ENCODE measurements at places on chromosomes 1 and 21.

GRCh38 chr1:67336157-67336556 lies 28.5 kb downstream of the IL12RB2 start:
- DNase-seq, result no peak

- DNase-seq, result no peak
These were observed 2.4 kb downstream of the C2CD4D start for GRCh38 chr1:151837197-151837596.

DNA sequence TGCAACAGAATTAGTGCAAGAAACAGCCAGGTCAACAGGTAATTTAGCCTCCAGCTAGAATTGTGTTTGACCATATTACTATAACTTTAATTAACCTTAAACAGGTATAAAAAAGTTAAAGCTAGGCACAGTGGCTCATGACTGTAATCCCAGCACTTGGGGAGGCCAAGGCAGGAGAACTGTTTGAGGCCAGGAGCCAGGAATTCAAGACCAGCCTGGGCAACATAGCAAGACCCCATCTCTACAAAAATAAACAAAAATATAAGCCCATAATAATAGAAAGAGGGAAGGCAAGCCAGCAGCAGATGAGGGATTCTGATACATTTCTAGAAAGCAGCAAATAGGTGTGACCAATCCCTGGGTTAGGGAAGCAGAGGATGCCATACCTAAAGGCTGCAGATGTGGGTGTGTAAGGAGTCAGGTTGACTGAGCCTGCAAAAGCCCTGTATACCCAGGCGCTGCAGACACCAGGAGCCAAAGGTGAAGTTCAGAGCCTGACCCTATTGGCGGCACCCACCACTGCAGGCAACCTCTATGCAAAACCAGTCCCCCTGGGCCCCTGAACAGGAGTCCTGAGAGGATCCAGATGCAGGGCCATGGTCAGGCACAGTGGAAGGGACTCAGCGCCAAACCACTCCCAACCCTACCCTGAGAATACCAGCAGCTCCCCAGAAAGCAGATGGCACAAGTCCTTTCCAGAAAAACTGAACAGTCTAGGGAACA lies 19.3 kb upstream of the LSS start:
- no peak for DNase-seq

GRCh38 chr1:77744576-77744975 lies 15.1 kb downstream of the USP33 start:
- no peak for DNase-seq

DNA sequence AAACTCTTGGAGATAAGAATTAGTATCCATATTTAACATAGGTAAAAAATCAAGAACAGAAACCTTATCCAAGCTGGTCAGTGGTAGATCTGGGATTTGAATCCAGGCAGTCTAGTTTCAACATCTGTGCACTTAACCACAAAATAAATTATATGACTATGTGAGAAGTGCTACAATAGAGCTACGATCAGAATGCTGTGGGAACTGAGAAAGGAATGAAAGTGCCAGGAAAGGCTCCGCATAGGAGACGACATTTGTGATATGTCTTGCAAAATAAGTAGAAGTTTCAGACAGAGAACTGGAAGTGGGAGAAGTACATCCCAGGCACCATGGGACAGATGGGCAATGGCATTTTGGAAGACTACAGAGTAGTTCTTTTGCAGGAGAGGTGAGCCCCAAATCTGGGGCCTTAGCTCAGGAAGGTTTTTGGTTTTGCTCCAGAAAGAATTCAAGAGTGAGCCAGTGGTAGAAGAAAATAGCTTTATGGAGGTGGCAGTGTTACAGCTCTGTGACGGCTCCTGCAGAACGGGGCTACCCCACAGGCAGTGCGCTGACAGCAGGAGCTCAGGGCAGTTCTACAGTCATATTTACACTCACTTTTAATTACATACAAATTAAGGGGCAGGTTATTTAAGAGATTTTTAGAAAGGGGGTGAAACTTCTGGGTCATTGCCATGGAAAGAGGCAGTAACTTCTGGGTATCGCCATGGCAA lies 25.5 kb upstream of the GJA5 start:
- DNase-seq, result no peak

GRCh38 chr1:234125283-234125682 lies 220.8 kb downstream of the SLC35F3 start:
- peak; percentile 36 for DNase-seq

DNA sequence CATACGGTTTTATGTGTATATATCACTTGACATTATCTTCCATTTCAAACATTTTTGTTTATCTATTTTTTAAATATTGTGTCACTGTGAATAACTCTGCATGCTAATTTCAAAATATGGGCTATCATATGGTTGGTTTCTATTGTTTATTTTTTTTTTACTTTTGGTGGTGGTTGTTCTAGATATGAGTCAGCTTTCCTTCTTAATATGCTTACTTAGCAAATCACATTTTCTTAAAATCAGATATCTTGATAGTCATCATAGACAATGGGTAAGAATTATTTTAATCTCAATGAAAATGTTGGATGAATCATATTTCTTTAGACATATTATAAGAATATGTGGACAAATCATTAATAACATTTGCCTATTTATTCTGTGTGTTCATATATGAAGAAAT lies 881.5 kb downstream of the BRINP3 start:
- no peak for DNase-seq

- DNase-seq, result no peak
These were observed 116.2 kb downstream of the RIPK4 start for GRCh38 chr21:41650526-41651145.

DNA sequence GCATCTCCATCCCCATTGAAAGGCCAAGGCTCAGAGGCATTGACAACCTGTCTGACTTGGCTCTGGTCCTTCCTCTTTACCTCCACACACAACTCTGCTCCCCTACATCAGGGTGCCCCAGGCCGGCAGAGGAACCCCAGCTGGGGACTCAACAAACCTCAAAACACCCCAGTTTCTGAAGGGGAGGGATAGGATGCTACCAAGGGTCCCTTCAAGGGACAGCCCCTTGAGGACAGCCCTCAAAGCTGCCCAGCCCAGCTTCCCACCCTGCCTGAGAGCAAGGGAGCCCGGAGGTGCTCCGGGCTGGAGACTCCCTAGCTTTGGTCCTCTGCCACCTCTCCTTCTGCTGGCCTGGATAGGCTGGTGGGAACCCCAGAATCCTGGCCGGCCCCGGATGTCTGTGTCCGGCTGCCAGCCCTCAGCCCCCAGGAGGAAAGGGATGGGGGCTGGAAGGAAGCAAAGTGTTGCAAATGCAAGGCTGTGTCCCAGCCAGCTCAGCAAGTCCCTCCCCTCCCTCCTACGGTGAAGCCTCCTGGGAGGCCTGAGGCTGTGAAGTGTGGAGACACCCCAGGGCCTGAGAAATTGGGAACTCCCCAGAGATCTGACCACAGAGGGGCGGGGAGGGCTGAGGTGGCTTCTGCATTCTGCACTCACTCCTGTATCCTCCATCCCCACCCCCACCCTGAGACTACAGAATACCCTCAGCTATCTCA lies 1.1 kb upstream of the MARCKSL1 start:
- DNase-seq, result peak; percentile 66
